ENCODE measurements at places on chromosomes 5 and 9. TPM values are rescaled to one million over a fixed set of nuclear protein-coding genes. Genes with fewer than 3 reads are reported as not detected.

Gene F2RL1
- not detected for total RNA-seq

Gene GADD45G
- total RNA-seq, result not detected

- no peak for DNase-seq
Observed at GRCh38 chr9:110443146-110443865, 105.6 kb upstream of the TXNDC8 start.

GRCh38 chr9:126432659-126433058 is 106.0 kb downstream of the MVB12B start:
- DNase-seq, result no peak

- no peak for DNase-seq
Observed at GRCh38 chr5:10272053-10272874, 22.2 kb downstream of the CCT5 start.

DNA sequence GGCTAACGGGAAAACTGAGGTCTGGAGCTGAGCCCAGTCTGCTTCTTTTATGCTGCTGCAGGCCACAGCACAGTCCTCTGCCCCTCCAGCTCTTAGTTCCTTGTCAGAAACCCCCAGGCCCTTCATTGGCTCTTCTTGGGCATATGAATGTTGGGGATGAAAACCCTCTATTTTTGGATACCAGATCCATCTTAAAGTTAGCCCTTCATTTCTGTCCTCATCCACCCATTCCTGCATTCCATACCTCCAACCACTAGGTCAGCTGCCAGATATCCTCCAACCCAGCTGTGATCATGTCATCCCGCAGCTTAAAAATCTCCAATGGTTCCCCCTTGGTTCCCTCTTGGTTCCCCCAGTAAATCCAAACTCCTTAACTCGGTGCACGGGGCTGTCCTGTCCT is 1.8 kb upstream of the SLC25A51 start:
- DNase-seq, result no peak

DNA sequence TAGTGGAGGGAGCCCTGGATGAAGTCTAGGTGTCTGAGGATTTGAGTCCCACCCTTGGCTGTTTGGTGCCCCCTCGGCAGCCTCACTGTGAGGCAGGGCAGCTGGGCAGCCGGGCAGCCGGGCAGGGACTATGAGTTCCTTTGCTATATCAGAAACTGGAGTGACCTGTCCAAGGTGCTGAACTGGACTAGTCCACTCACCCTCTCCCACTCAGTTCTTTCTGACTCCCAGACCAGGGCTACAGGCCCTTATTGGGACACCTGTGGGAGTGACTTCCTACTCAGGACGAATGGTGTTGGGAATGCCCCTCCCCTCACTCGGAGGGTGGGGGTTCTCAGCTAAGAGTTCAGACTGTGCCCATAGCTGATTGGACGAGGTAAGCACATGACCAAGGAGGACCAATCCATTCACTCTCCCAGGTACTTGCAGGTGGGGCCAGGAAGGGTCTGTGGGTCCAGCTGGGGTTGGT is 34.1 kb upstream of the RAPGEF1 start:
- DNase-seq, result peak; percentile 44

DNA sequence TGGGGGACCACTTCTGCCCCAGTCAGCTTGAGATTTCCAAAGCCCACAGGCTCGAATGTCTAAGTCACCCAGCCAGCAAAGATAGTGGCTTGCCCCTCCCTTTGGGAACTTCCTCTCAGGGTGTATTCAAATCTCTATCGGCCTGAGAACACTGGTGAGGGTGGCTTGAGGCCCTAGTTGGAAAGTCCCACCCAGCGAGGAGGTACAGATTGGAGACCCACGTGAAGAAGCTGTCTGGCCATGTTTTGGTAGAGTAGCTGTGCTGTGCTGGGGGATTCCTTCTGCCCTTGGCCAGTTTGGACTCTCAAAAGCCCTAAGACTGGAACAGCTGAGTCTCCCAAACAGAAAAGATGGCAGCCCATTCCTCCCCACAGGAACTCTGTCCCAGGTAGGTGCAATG is 172.7 kb upstream of the RIOK2 start:
- no peak for DNase-seq

Gene ARID3C
- 0.44 TPM for total RNA-seq

- DNase-seq, result no peak
Observed at GRCh38 chr5:115575167-115576070, 26.9 kb downstream of the TICAM2 start.

Gene SLC22A4
- total RNA-seq, result not detected

GRCh38 chr9:127566351-127567001 is 45.6 kb upstream of the STXBP1 start:
- no peak for DNase-seq

Gene SLC45A2
- not detected for total RNA-seq

DNA sequence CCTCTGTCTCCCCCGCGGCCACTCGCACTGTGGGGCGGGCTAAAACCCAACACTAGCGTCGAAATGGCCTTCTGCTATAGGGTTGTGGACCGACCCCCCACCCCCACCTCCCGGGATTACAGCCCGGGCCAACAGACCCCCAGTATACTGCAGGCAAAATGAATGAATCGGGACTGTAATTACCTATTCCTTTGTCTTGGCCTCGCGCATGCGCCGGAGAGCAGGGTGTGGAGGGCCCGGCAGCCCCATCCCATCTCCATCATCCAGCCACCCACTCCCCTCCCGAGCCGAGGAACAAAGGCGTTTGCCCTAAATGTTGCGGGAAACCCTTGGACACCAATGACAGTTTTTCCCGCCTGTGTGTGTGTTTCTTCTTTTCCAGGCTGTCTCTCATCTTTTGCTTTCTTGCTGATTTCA is 1.6 kb downstream of the BASP1 start:
- peak; percentile 67 for DNase-seq

GRCh38 chr5:172479784-172480115 is 25.4 kb upstream of the SH3PXD2B start:
- no peak for DNase-seq

GRCh38 chr9:133845440-133845839 is 107.3 kb upstream of the SARDH start:
- no peak for DNase-seq

GRCh38 chr9:21479152-21479702 is 2.9 kb downstream of the IFNE start:
- DNase-seq, result no peak

- DNase-seq, result no peak
Observed at GRCh38 chr5:171300358-171300757, 8.7 kb upstream of the TLX3 start.

GRCh38 chr9:87573841-87574342 is 76.2 kb downstream of the DAPK1 start:
- no peak for DNase-seq

- peak; percentile 22 for DNase-seq
Observed at GRCh38 chr9:99513441-99514112, 291.5 kb downstream of the SEC61B start.

- no peak for DNase-seq
Observed at GRCh38 chr5:139100825-139101224, 97.3 kb downstream of the SIL1 start.

Gene C9orf153
- total RNA-seq, result 0.27 TPM

DNA sequence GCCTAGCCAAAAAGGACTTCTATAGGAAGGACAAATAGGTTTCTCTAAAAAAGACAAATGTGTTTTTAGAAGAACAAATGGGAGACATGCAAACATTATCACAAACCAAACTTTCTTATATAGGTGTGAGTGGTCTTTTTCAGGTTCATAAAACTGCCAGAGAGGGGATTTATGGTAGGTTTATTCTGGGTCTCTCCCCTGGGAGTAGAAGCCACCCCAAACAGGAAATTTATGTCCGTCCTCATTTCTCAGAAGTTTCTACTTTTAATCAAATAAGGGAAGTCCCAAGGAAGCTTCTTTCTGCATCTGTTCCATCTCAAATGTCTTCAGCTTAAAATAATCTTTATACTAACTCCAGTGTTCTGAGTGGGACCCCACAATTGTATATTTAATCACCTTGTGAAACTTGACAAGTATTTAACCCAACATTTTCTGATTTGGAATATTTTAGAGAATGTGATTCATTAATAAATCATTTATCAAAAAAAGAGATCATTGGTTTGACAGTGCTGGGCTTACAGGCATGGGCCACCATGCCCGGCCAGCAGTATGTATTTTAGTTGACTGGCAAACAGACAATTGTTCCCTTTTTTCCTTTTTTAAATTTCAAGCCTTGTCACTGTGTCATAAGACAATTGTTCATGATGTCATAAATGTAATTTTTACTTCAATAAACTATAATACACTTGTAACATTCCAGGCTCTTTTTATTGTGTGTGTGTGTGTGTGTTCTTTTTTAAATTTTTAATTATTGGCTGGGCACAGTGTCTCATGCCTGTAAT is 44.6 kb upstream of the GLDC start:
- peak; percentile 65 for DNase-seq

- no peak for DNase-seq
Observed at GRCh38 chr5:17355586-17356346, 138.3 kb downstream of the BASP1 start.

Gene GRIA1
- total RNA-seq, result not detected

DNA sequence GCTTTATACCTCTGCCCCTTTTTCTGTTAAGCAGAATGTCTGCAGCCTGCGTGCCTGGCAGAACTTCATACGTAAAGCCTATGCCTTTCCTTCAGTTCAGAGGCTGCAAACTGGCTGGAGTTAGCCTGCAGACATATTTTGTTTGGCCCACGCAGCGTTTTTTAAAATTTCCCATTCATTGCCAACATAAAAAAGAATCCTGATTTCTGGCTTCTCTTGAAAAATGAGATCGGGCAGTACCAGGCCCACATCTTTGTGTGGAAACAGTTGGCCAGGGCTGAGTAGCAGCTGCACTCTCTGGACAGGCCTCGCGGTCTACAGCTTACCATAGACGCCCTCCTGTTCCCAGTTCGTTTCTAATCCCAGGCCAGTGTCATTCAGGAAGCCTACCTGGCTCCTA is 104.4 kb downstream of the SMARCA2 start:
- DNase-seq, result no peak

Gene ANKS6
- total RNA-seq, result 30.1 TPM

DNA sequence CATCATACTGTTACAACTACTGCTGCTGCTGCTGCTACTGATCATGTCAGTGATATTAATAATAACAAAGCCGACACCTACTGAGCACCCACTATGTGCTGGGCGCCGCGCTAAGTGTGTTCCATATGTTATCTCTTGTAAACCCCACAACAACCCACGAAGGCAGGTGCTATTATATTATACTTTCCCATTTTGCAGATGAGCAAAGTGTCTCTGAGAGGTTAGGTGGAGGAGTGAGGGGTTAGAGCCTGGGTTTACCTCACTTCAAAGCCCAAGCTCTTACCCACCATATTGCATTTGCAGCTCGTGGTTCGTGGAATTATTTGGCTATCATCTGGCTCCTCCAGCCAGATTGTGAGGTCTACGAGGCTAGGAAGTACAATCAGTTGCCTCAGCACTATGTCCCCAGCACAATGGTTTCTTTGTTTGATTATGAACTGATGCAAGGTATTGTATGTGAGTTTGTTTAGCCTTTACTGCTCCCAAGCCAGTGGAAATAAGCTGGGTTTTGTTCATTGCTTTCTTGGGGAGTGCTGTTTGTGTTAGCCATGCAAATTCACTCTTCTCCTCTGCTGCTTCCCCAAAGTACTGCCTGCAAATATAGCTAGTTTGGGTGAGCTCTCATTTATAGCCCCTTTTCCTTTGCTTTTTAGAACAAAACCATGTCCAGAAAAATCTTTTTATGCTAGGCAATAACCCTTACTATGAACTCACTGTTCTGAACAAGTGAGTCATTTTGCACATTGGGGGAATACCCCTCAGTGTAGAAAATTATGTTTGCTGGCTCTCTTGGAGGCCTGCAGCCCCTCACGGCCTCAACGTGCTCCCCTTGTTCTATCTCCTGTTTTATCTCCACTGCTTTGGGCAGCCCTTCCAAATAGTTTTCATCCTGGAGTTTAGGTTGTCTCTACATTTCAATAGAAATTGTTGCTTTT is 47.9 kb downstream of the ALG2 start:
- no peak for DNase-seq

GRCh38 chr5:171418982-171419687 is at the start of gene FGF18:
Gene FGF18, plus strand, starts transcription at chr5:171419647. Its CDS starts 553 bp downstream, at chr5:171420200.
- peak; percentile 49 for DNase-seq

Gene ADRA1B
- not detected for total RNA-seq

Gene DCAF10
- total RNA-seq, result 20.8 TPM

GRCh38 chr9:7237473-7238246 is 479.9 kb downstream of the KDM4C start:
- DNase-seq, result no peak

Gene TAF1L
- not detected for total RNA-seq

DNA sequence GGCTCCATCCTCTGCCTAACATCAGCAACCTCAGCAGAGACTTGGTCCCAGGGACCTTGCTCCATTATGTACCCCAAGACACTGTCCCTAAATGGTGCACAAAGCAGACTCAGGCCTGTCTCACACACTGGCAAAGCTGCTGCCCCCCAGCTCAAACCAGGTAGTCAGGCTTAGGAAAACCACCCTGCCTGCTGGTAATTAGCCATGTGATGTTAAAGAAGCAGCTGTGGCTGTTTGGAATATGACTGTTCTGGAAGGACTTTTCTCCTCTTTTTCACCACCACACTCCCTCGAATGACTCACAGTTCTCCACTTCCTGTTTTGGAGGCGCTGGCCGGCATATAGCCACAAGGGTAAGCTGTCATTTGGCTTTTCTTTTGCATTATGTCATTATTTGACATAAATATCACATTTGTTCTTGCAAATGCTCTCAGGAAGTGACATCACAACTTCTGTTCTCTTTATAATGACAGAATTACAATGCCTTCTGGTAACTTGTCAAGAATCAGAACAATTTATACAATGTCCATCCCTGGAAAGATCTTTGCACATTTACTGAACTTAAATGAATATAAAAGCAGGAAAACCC is 113.9 kb downstream of the SUSD1 start:
- DNase-seq, result no peak

- no peak for DNase-seq
Observed at GRCh38 chr9:91986248-91986647, 36.2 kb upstream of the ROR2 start.

GRCh38 chr5:82100303-82101077 is 128.7 kb downstream of the ATG10 start:
- no peak for DNase-seq

Gene HTR4
- not detected for total RNA-seq

GRCh38 chr5:107512029-107512428 is 158.7 kb downstream of the EFNA5 start:
- peak; percentile 93 for DNase-seq

Gene SLC6A7
- total RNA-seq, result not detected

- DNase-seq, result no peak
Observed at GRCh38 chr5:74122175-74122574, 496.2 kb downstream of the ARHGEF28 start.

GRCh38 chr5:89353837-89354551 is 471.0 kb upstream of the MEF2C start:
- no peak for DNase-seq

GRCh38 chr5:174834081-174834480 is 109.7 kb downstream of the MSX2 start:
- no peak for DNase-seq

DNA sequence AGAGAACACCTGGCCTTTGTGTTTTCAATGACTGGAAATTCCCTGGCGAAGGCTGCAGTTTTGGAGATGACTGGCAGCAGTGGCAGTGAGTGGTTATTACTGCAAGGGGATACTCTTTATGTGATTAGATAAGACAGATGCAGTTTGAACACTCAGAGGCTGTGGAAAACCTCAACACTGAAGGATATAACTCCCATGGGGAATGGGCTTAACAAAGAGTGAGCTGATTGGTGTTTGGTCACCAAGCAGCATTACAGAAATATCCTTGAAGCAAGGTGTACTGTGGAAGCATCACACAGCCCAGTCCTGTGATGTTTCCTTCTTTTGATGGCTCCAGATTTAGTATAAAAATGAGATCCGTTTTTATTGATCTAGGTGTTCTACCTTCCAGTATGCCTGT is 490.7 kb upstream of the PTPRD start:
- no peak for DNase-seq

Gene DOK3
- total RNA-seq, result 268 TPM
